ENCODE measurements at places on chromosomes 2 and 18. TPM values are rescaled to one million over a fixed set of nuclear protein-coding genes. Genes with fewer than 3 reads are reported as not detected.
A peak's percentile ranks its signal among the peaks of the same experiment; 100 is the strongest.

The AMER3 gene
- not detected for total RNA-seq

- peak overlapping the region; percentile 59 for H3K27ac ChIP-seq
- peaks cover 3% of the 10 kb centered on the region for H3K36me3 ChIP-seq
- no peak for DNase-seq
- no peaks in the 10 kb centered on the region for H3K27me3 ChIP-seq
- peaks cover 36% of the 10 kb centered on the region for H3K4me1 ChIP-seq
- H3K4me3 ChIP-seq = peak overlapping the region; percentile 92
Measured at GRCh38 chr2:178111743-178112142, 494 bp upstream of the RBM45 start.

DNA sequence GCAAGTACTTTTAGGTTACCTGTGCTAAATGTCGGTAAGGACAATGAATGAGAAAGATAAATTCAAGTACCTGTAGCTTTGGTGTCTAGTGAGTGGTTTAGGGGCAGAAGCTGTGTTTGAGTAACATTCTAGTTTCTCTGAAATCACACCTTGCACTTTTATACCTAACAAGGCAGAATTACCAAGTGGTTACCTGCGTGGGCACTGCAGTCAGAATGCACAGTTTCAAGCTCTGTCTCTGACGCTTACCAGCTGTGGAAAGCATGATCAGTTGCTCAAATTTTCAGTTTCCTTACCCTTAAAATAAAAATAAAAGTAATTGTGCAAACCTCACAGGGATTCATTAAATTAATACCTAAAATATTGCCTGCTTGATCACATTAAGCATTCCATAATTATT, 846.9 kb upstream of the VRK2 start:
- no peaks in the 10 kb centered on the region for H3K4me1 ChIP-seq
- DNase-seq = no peak
- no peak overlapping the region for H3K27ac ChIP-seq
- no peaks in the 10 kb centered on the region for H3K36me3 ChIP-seq

DNA sequence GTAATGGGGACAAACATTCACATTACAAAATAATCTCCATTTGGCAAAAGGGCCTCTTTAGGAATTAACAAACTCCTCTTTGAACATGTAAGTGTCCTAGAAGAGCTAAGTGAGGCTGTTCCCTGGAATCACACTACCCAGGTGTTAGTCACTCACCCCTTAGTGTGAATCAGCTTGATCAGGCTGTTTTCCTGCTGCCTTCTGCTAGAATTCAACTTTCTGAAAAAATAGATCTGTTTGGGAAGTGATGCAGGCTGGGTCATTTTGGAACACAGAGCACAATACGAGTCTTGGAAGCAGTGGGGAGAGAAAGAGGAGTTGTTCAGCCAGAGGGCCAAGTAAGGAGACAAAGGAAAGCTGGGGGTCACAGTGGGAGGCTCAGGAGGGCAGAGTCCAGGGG, 40.0 kb downstream of the TTC32 start:
- H3K27ac ChIP-seq = no peak overlapping the region
- no peaks in the 10 kb centered on the region for H3K27me3 ChIP-seq
- peaks cover 2% of the 10 kb centered on the region for H3K4me1 ChIP-seq
- H3K36me3 ChIP-seq = no peaks in the 10 kb centered on the region

- H3K4me3 ChIP-seq = no peak overlapping the region
- DNase-seq = no peak
- no peaks in the 10 kb centered on the region for H3K36me3 ChIP-seq
- H3K27me3 ChIP-seq = peaks cover 5% of the 10 kb centered on the region
- H3K4me1 ChIP-seq = peaks cover 5% of the 10 kb centered on the region
Measured at GRCh38 chr2:26623541-26624495, 17.3 kb downstream of the CIB4 start.

The MARCO gene
- total RNA-seq = not detected

- no peak overlapping the region for H3K4me3 ChIP-seq
- no peak overlapping the region for H3K27ac ChIP-seq
- H3K4me1 ChIP-seq = peaks cover 5% of the 10 kb centered on the region
Measured at GRCh38 chr2:102181376-102181775, 5.4 kb upstream of the IL1RL2 start.

GRCh38 chr2:116769514-116769913, 1045.0 kb upstream of the DDX18 start:
- no peaks in the 10 kb centered on the region for H3K36me3 ChIP-seq
- no peak for DNase-seq
- no peak overlapping the region for H3K27ac ChIP-seq
- no peak overlapping the region for H3K4me3 ChIP-seq
- H3K27me3 ChIP-seq = no peaks in the 10 kb centered on the region
- H3K4me1 ChIP-seq = no peaks in the 10 kb centered on the region

The RNF144A gene
- 49.0 TPM for total RNA-seq

- DNase-seq = no peak
- H3K27ac ChIP-seq = no peak overlapping the region
- H3K27me3 ChIP-seq = no peaks in the 10 kb centered on the region
- H3K4me1 ChIP-seq = peaks cover 3% of the 10 kb centered on the region
- no peak overlapping the region for H3K4me3 ChIP-seq
Measured at GRCh38 chr18:23793985-23794867, 105.0 kb downstream of the LAMA3 start.

DNA sequence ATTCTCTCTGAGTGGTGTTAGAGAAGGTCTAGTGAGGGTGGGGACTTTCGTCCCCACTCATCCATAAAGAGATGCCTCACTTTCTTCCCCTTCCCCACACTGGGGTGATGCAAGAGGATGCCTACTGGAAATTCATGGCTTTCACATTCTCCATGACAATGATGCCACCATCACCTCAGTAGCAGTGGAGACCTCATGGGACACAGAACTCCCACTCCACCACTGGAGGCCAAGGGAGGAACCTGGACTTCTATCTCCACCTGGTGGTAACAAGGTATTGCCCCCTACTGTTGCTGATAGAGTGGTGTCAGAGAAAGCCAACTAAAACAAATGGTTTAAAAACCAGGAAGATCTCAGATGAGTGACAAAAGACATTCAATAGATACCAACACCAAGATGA, 110.9 kb downstream of the INHBB start:
- DNase-seq = no peak
- H3K36me3 ChIP-seq = peaks cover 3% of the 10 kb centered on the region
- H3K4me3 ChIP-seq = no peak overlapping the region
- H3K27ac ChIP-seq = no peak overlapping the region
- H3K27me3 ChIP-seq = peaks cover 2% of the 10 kb centered on the region

DNA sequence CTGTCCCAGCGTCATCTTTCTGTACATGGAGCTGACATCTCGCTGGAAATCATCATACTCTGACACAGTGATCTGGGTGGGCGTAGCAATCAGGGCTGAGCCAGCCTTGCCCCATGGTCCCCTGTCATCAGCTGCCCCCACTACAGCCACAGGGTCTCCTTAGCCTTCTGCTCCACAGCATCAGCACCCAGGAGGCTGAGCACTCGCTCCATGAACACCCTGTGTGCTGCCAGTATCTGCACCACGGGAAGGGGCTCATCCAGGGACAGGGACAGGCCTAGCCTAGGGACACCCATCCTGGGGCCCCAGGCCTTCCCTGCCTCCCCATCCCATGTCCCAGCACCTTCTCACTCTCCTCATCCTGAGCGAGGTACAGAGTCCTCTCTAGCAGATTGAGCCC, 11.4 kb downstream of the ALPG start:
- H3K4me3 ChIP-seq = peak overlapping the region; percentile 7
- H3K27ac ChIP-seq = no peak overlapping the region
- peaks cover 44% of the 10 kb centered on the region for H3K27me3 ChIP-seq
- DNase-seq = no peak

GRCh38 chr2:72145658-72146329, 1.9 kb downstream of the CYP26B1 start:
- no peak for DNase-seq
- peaks cover 48% of the 10 kb centered on the region for H3K4me1 ChIP-seq
- H3K4me3 ChIP-seq = peak overlapping the region; percentile 26
- H3K27me3 ChIP-seq = peaks cover 76% of the 10 kb centered on the region
